Activated naive CD8-positive, alpha-beta T cell treated with anti-CD3 and anti-CD28 coated beads for 36 hours (primary cell): ENCODE measurements at places on chromosomes 1 and 21. TPM values are rescaled to one million over a fixed set of nuclear protein-coding genes. Genes with fewer than 3 reads are reported as not detected.

Gene PLD5
- not detected for total RNA-seq

Gene GJB5
- not detected for total RNA-seq

Gene C1orf210
- total RNA-seq = not detected

Gene TAS1R1
- not detected for total RNA-seq

Gene SMCP
- not detected for total RNA-seq

Gene PDZK1
- not detected for total RNA-seq

Gene DNASE2B
- total RNA-seq = not detected

Gene REN
- not detected for total RNA-seq

Gene WLS
- not detected for total RNA-seq

Gene SELP
- 1.1 TPM for total RNA-seq

Gene OPTC
- total RNA-seq = not detected

Gene LCE1E
- not detected for total RNA-seq

Gene PPM1J
- 0.80 TPM for total RNA-seq

Gene NBPF26
- 15.9 TPM for total RNA-seq

Gene LRRC39
- total RNA-seq = 0.72 TPM

Gene TMEM240
- total RNA-seq = 0.88 TPM

Gene TDRD5
- total RNA-seq = not detected

Gene CFHR3
- total RNA-seq = not detected

Gene CFAP107
- total RNA-seq = not detected

Gene CNKSR1
- total RNA-seq = 2.4 TPM

Gene HCN3
- total RNA-seq = 1.6 TPM

Gene GBP1
- total RNA-seq = 146 TPM

Gene POLR3GL
- 21.9 TPM for total RNA-seq

Gene LCE1B
- not detected for total RNA-seq
